A549 treated with Hydrocortisone at 1 μM for 4 hours (cell line): ENCODE measurements at places on chromosomes 11 and 22. TPM values are rescaled to one million over a fixed set of nuclear protein-coding genes. Genes with fewer than 3 reads are reported as not detected.

Gene IGSF9B
- total RNA-seq: 1.3 to 3.1 TPM (median 2.1 TPM) in 5 replicates

Gene CARNS1
- 0.09 to 0.20 TPM (median 0.12 TPM) in 5 replicates for total RNA-seq

Gene SMIM38
- 0.07 to 0.10 TPM (median 0.08 TPM) in 4 of 5 replicates, not detected in the other for total RNA-seq

Gene FAM180B
- not detected in 5 replicates for total RNA-seq

Gene INPP5J
- total RNA-seq: 0.33 to 0.70 TPM (median 0.54 TPM) in 5 replicates

Gene TEX54
- total RNA-seq: not detected in 5 replicates

Gene ALDH3B1
- total RNA-seq: 126 to 139 TPM (median 131 TPM) in 5 replicates

Gene RASGRP2
- total RNA-seq: 0.97 to 2.1 TPM (median 1.5 TPM) in 5 replicates

Gene OR51A2
- total RNA-seq: not detected in 5 replicates

Gene DRICH1
- total RNA-seq: 0.10 to 0.36 TPM (median 0.22 TPM) in 3 of 5 replicates, not detected in the others

Gene TOMM22
- 58.5 to 85.4 TPM (median 73.3 TPM) in 5 replicates for total RNA-seq

Gene ABCC8
- total RNA-seq: 6.6 to 10.1 TPM (median 8.7 TPM) in 5 replicates

Gene MMP7
- 21.8 to 34.2 TPM (median 23.2 TPM) in 5 replicates for total RNA-seq

Gene SYT13
- 5.5 to 7.7 TPM (median 6.5 TPM) in 5 replicates for total RNA-seq

Gene MAPK12
- total RNA-seq: 21.1 to 25.9 TPM (median 24.1 TPM) in 5 replicates

Gene RSF1
- total RNA-seq: 12.9 to 17.4 TPM (median 15.9 TPM) in 5 replicates

Gene TRIM29
- 24.4 to 26.6 TPM (median 25.6 TPM) in 5 replicates for total RNA-seq

Gene ACTN3
- 0.06 TPM in 2 of 5 replicates, not detected in the others for total RNA-seq

Gene RNF169
- 3.7 to 6.7 TPM (median 4.7 TPM) in 5 replicates for total RNA-seq

Gene SOX10
- total RNA-seq: 0.10 TPM in 1 of 5 replicates, not detected in the others

Gene MYBPC3
- 0.06 to 0.07 TPM (median 0.06 TPM) in 4 of 5 replicates, not detected in the other for total RNA-seq

Gene GAB2
- 3.0 to 5.6 TPM (median 4.3 TPM) in 5 replicates for total RNA-seq

Gene HBB
- not detected in 5 replicates for total RNA-seq

Gene TBX10
- not detected in 5 replicates for total RNA-seq

Gene IL10RA
- 0.05 to 0.13 TPM (median 0.10 TPM) in 4 of 5 replicates, not detected in the other for total RNA-seq

Gene OR8D4
- not detected in 5 replicates for total RNA-seq

Gene THY1
- 11.4 to 19.8 TPM (median 13.2 TPM) in 5 replicates for total RNA-seq

Gene CDC42BPG
- total RNA-seq: 1.5 to 2.1 TPM (median 1.5 TPM) in 5 replicates

Gene CD44
- total RNA-seq: 596 to 899 TPM (median 666 TPM) in 5 replicates

Gene CASP12
- not detected in 5 replicates for total RNA-seq

Gene RAG1
- total RNA-seq: 0.14 to 0.63 TPM (median 0.25 TPM) in 5 replicates

Gene SCN2B
- total RNA-seq: not detected in 5 replicates

Gene IFITM10
- total RNA-seq: 1.1 to 2.3 TPM (median 1.2 TPM) in 5 replicates
